ENCODE measurements at places on chromosomes 1 and 21. TPM values are rescaled to one million over a fixed set of nuclear protein-coding genes. Genes with fewer than 3 reads are reported as not detected.
A peak's percentile ranks its signal among the peaks of the same experiment; 100 is the strongest.

The BRDT gene
- 0.41 TPM for polyA plus RNA-seq

The SPRR3 gene
- polyA plus RNA-seq: 0.27 TPM

DNA sequence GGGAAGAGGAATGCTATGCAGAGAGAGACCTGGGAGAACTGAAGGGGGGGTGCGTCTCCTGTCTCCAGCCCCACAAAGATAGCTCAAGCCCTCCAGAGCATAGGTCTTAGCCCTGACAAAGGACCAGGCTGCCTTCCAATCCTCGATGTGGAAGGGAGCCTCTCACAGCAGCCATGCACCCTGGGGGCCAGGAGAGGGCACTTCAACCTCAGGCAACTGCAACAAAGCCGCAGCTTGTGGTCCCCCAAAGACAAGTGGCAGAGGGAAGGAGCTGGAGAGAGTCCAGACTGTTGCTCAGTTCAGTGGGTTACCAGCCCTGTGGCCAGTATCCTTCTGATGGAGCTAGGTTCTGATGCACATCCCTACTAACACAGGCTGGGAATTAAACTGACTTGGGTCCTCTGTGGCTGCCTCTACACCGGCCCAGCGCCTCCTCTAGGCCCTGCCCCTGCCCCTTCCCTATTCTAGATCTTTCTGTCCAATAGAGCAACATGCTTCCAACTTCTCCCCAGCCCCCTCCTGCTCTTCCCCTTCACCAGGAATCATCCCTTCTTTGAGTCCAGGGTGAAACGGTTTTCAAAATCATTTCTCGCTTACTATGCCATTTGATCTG lies 100.7 kb upstream of the SPATA6 start:
- DNase-seq: peak; percentile 24

- DNase-seq: no peak
Observed at GRCh38 chr1:151854658-151855057, 1.1 kb upstream of the THEM5 start.

DNA sequence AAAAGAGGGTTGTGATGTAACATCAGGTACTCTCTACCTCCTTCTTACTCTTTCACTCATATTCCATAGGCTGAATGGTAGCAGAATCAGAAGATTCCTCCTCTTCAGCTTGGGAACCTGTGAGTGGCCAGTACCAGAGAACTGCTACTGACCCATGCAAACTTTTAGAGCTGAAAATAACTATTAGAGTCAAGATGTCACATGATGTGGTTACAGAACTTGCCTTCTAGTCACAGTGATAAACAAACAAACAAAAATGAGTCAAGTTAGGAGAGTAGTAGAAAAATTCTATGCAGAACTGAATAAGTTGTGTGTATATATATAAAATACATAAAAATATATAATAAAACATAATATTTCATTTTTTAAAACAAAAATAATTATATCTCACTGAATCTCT lies 47.6 kb upstream of the RGS1 start:
- no peak for DNase-seq

The MYOM3 gene
- 391 TPM for polyA plus RNA-seq

The CLCNKB gene
- 0.07 TPM for polyA plus RNA-seq

GRCh38 chr1:235720544-235720943 lies 71.0 kb upstream of the GNG4 start:
- no peak for DNase-seq

DNA sequence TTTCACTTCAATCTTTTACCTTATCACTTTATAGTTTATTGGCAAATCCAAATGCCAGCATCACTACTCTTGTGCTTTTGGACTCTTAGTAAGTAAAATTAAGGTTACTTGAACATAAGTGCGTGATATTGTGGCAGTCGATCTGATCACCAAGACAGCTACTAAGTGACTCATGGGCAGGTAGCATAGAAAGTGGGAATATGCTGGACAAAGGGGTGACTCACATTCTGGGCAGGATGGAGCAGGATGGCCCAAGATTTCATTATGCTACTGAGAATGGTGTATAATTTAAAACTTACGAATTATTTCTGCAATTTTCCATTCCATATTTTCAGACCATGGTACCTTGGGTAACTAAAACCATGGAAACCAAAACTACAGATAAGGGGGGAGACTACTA lies 120.2 kb downstream of the ROR1 start:
- no peak for DNase-seq

DNA sequence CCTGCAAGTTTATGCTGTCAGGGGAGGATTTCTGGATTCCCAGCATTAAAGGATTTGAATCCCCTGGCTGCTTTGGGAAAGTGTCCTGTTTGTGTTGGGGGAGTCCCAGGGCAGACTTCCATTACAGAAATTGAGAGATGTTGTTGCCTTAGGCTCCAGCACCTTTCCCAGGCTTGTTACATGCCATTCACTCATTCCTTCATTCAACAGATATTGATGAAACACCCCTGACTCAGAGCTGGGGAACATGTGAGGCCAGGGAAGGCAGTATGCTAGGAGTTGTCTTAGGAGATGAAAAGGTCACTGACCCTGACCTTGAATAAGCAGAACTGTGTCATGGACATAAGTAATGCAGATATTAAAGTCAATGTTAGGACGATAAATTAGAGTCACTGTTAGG lies 161.7 kb downstream of the NTMT2 start:
- no peak for DNase-seq

DNA sequence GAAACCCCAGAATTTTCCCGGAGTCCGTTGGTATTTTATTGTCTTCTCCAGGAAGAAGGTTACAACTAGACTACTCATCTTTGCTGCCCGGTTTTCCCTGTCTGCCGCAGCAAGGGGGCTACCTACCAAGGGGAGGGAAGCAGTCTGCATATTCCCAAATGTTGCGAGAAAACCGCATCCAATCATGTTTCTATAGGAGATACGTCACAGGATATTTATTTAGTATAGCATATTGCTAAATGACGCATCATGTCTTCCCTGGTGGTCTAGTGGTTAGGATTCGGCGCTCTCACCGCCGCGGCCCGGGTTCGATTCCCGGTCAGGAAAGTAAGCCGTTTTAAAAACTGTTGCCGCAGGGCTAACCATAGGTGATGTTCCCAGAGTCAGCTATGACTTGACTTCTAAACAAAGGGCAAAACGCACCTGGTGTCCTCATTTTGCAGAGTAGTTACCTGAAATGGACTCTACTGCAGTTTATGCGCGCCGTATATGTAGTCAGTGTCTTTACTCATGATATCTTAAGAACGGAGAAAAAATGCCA lies 15.2 kb upstream of the ZNF692 start:
- peak; percentile 96 for DNase-seq

DNA sequence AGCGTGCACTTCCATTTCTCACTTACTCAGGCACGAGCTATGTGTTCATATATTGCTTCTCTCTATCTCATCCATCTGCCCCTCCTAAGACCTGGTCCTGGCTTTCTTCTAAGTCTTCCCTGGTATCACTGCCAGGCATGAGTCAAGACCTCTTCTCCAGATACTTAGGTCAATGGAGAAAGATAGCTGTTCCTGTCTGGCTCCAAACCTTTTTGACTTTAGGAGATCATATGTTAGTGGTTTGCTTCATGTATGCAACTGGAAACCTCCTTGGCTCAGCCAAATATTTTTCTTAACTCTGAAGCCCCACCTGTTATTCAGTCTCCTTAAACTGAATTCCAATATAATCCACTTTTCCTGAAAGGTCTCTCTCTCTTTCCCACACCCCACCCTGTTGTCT lies 211.6 kb upstream of the PTBP2 start:
- peak; percentile 35 for DNase-seq

- DNase-seq: no peak
Observed at GRCh38 chr1:221694109-221694508, 47.8 kb downstream of the DUSP10 start.

The TACSTD2 gene
- 0.13 TPM for polyA plus RNA-seq

GRCh38 chr1:56688522-56689026 lies 43.5 kb downstream of the PRKAA2 start:
- DNase-seq: peak; percentile 16

DNA sequence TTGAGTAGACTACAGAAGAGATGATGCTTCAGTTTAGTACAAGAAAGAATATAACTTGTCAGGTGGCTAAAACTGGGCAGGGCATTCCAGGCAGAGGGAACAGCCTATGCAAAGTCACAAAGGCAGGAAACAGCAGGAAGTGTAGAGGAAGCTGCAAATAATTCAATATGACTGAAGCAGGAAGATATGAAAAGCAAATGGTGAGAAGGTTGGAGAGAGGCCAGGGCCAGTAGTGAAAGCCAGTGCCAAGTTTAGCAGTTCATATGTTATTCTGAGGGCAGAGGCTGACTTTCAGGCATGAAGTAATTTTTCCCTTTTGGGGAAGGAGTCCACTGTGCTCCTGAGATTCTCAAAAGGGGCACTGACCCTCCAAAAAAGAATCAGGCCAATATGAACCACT lies 8.0 kb upstream of the YBX1 start:
- DNase-seq: no peak

The CA14 gene
- polyA plus RNA-seq: 2.9 TPM

The COL8A2 gene
- 19.1 TPM for polyA plus RNA-seq

The PTAFR gene
- polyA plus RNA-seq: 1.8 TPM

GRCh38 chr1:217919683-217920388 lies 288.7 kb downstream of the SPATA17 start:
- peak; percentile 40 for DNase-seq

DNA sequence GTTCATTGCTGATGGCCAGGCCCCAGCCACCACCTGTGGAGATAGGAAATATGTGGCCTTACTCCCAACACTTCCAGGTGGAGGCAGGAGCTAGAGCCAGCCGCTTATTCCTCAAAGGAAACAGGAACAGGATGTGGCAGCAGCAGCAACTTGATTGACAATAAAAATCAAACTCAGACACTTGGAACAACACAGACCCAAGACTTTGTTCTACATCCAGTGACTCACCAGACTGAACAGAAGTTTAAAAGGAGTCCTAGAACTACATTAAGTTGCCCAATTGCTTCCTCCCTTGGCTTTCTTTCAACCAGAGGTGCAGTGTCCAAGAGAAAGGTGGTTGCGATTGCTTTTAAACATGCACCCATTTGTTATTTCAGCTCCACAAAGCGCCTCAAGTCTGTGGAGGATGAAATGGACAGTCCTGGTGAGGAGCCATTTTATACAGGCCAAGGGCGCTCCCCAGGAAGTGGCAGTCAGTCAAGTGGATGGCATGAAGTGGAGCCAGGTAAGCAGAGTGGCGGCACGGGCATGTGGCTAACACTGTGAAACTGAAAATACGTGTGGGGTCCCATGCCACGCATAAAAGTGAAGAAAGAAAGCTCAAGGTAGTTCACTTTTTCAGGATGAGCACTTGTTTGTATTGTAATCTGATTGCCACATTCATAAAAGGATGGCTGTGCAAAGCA lies 276.6 kb downstream of the NFIA start:
- no peak for DNase-seq

DNA sequence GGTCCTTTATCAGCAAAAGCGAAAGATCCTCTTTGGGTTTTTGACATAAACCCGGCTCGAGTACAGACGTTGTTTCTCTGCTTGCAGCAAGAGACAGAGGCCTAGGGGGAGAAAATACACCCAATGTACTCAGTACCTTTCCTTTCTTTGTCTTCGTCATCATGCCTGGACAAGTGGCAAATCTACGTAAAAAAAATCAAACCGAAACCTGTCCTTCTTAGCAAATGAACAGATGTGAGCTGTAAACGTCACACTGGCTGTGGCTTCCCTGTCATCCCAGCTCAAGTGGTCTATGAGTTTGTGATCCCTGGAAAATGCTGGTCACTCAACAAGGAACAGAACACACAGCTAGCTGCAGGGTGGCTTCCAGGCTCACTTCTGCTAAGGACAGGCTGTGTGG lies 39.9 kb downstream of the STPG1 start:
- no peak for DNase-seq

DNA sequence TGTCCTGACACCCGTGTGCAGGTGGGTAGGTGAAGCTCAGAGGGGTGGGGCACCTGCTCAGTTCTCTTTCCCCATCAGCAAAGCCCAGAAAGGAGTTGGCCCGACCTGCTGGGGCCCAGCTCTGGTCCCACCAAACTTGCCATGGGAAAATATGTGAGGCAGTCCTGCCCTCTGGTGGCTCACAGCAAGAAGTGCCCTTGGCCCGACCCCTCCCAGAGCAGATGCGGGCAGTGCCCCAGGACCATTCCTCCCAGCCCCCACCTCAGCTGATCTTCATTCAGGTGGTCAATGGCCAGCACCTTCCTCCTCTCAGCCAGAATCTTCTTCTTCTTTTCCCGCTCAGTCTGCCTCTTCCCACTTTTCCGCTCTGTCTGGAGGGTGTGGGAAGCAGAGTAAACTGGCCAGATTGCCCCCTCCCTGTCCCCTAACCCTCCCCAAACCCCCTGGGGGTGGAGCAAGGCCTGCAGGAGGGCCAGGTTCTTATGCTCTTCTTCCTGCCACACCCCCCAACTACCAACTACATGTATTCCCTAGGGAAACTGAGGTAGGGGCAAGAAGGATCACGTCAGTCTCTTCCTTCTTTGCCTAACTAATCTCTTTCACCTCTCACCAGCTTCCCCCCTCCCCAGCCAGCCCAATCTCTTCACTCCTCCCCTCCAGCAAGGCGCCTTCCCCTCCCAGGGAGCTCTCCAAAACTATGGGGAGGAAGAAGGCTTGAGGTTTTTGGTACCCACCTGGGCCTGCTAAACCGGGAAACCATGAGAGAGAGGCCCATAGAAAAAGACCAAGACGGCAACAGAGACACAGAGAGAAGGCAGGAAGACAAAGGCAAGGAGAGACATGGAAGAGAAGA lies 15.6 kb downstream of the TNNT2 start:
- DNase-seq: peak; percentile 61

- peak; percentile 21 for DNase-seq
Observed at GRCh38 chr1:81463936-81464837, 336.5 kb upstream of the ADGRL2 start.

The ACKR1 gene
- 3.1 TPM for polyA plus RNA-seq

DNA sequence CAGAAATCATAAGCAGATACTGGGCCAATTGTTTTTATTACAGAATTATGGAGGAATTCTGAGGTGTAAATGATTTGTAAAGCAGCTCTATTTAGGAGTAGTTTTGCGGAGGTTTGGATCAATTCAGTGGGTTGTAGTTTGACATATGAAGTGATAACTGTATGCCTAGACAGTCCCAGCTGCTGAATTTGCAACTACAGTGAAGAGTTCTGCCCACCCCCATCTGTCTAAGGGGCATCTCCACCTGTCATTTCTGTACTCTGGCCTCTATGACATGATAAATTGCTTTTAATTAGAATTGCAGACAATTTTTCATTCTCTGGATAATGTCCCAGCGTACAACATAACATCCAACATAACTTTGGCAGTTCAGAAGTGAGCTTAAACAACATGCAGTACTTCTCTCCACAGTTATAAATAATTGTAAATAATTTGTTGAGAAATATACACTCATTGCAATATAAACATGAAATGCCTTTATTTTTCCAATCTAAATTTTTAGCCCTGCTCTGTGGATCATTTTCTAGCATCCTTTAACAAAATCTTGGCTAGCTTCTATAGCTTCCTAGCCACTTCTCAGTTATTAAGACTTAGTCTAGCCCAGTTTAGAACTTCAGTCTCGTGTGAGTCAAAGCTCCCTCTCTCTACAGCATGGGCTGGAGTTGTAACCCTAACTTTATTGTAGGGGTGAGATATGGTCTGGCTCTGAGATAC lies 52.3 kb downstream of the PDE4B start:
- DNase-seq: peak; percentile 53

The HNRNPU gene
- polyA plus RNA-seq: 406 TPM

The OR2L2 gene
- polyA plus RNA-seq: not detected

The TMCC2 gene
- polyA plus RNA-seq: 11.0 TPM

The MRAP gene
- not detected for polyA plus RNA-seq

GRCh38 chr1:66276218-66276617 lies 257.7 kb upstream of the SGIP1 start:
- DNase-seq: no peak

GRCh38 chr1:206714331-206715058 lies 29.8 kb downstream of the MAPKAPK2 start:
- DNase-seq: no peak

- no peak for DNase-seq
Observed at GRCh38 chr1:186799689-186800054, 29.1 kb upstream of the PLA2G4A start.

Data from muscle of back (tissue), 13 donors.